ENCODE measurements at places on chromosomes 5 and 9.

DNA sequence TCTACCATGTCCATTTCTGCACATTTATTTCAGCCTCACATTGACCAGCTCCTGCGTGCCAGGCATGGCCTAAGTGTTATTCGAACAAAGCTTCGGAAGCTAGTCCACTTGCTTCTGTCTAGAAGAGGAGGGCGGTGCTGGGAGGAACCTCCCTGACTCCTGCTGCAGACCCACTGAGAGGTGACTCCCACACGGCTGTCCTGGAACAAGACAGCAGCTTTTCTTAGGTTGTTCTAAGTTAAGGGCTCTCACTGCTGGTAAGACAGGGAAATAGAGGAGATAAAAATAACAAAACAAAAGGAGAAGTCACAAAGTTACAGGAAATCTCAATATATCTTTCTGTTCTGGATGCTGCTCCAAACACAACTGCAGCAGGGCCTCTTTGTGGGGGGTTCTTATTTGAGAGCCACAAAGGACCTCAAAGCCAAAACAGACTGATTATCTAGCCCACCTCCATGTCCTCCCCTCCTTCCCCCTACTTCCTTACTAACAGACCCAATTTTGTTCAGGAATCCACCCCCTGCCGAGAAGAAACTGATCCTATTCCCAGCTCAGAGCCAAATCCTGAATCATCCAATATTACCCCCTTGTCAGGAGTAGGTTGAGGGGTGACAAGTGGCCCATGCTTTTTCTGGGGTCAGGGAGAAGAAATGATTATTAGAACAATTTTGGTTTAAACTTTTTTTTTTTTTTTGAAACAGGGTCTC, 28.4 kb upstream of the KCNIP1 start:
- H3K4me1 ChIP-seq = no peaks in the 10 kb centered on the region
- no peak overlapping the region for H3K4me3 ChIP-seq
- H3K36me3 ChIP-seq = no peaks in the 10 kb centered on the region

- H3K27ac ChIP-seq = no peak overlapping the region
- peaks cover 2% of the 10 kb centered on the region for H3K36me3 ChIP-seq
- H3K4me1 ChIP-seq = peaks cover 6% of the 10 kb centered on the region
- no peaks in the 10 kb centered on the region for H3K27me3 ChIP-seq
- H3K4me3 ChIP-seq = no peak overlapping the region
- no peak for DNase-seq
These were observed 10.7 kb downstream of the ARHGAP26 start for GRCh38 chr5:142780871-142781270.

- no peak for DNase-seq
- H3K27me3 ChIP-seq = no peaks in the 10 kb centered on the region
- H3K36me3 ChIP-seq = no peaks in the 10 kb centered on the region
- no peak overlapping the region for H3K4me3 ChIP-seq
- no peaks in the 10 kb centered on the region for H3K4me1 ChIP-seq
- H3K27ac ChIP-seq = no peak overlapping the region
These were observed 284.9 kb upstream of the IRX1 start for GRCh38 chr5:3310541-3311261.

- DNase-seq = no peak
- peaks cover 72% of the 10 kb centered on the region for H3K36me3 ChIP-seq
- H3K27ac ChIP-seq = no peak overlapping the region
These were observed 53.4 kb downstream of the CDK5RAP2 start for GRCh38 chr9:120526534-120526933.

DNA sequence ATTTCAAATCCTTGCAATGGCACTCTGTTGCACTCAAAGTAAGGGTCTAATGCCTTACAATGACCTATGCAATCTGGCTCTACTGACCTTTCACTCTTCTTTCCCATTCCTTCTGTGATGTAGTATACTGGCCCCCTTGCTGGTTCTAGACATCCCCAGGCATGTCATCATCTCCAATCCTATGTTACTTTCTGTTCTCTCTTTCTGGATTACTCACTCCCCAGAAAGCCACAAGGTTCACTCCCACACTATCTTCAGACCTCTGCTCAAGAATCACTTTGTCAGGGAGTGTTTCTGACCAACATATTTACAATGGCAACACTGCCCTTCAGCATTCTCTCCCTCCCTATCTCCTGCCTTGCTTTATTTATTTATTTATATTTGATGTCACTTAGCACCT, 802.2 kb upstream of the WWC1 start:
- no peaks in the 10 kb centered on the region for H3K36me3 ChIP-seq
- no peaks in the 10 kb centered on the region for H3K4me1 ChIP-seq
- no peak for DNase-seq
- no peak overlapping the region for H3K27ac ChIP-seq

GRCh38 chr5:127919006-127919796, 164.4 kb upstream of the SLC12A2 start:
- H3K4me1 ChIP-seq = no peaks in the 10 kb centered on the region
- H3K4me3 ChIP-seq = no peak overlapping the region
- no peaks in the 10 kb centered on the region for H3K36me3 ChIP-seq
- no peak for DNase-seq
- no peak overlapping the region for H3K27ac ChIP-seq

GRCh38 chr5:169873642-169874041, 106.7 kb downstream of the INSYN2B start:
- H3K4me1 ChIP-seq = no peaks in the 10 kb centered on the region
- peaks cover 6% of the 10 kb centered on the region for H3K36me3 ChIP-seq
- H3K4me3 ChIP-seq = no peak overlapping the region
- H3K27ac ChIP-seq = no peak overlapping the region
- no peaks in the 10 kb centered on the region for H3K27me3 ChIP-seq
- no peak for DNase-seq

DNA sequence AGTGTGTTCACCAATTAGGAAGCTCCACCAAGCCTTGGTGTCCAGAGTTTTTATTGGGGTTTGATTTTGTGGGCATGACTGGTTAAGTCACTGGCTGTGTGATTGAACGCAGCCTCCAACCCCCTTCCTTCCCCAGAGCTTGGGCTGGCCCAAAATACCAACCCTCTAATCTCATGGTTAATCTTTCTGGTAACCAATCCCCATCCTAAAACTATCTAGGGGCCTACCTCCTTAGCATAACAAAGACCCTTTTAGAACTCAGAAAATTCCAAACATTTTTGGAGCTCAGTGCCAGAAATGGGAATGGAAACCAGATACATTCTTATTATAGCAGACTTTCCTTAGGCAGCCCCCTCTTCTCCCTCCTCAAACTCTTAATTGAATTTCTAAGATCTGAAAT, 35.9 kb upstream of the HRH2 start:
- no peaks in the 10 kb centered on the region for H3K36me3 ChIP-seq
- H3K27me3 ChIP-seq = no peaks in the 10 kb centered on the region
- DNase-seq = no peak
- H3K4me1 ChIP-seq = no peaks in the 10 kb centered on the region
- H3K4me3 ChIP-seq = no peak overlapping the region

GRCh38 chr5:180470966-180471582, 23.1 kb upstream of the CNOT6 start:
- no peaks in the 10 kb centered on the region for H3K36me3 ChIP-seq
- no peaks in the 10 kb centered on the region for H3K4me1 ChIP-seq
- peak; percentile 72 for DNase-seq
- peaks cover 19% of the 10 kb centered on the region for H3K27me3 ChIP-seq
- H3K4me3 ChIP-seq = no peak overlapping the region

Data from thymus (tissue), 14 donors.